ENCODE measurements at places on chromosomes 11 and 22.

DNA sequence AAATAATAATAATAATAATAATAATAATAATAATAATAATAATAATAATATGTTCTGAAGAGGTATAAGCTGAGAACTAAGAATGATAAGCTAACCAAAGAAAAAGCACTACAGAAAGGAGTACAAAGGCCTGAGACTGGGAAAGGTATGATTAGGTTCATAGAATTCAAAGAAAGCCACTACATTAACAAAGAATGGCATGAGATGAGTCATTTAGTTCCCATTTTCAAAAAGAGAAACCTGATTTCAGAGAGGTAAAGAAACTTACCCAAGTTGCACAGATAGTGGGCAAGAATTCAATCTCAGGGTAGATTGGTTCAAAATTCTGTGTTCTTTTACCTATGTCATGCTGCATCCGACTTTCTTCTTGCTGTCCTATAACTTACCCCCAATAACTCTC, 350.9 kb downstream of the TTC28 start:
- no peak for DNase-seq

- DNase-seq: no peak
These were observed 156.1 kb downstream of the ST3GAL4 start for GRCh38 chr11:126511475-126512115.

DNA sequence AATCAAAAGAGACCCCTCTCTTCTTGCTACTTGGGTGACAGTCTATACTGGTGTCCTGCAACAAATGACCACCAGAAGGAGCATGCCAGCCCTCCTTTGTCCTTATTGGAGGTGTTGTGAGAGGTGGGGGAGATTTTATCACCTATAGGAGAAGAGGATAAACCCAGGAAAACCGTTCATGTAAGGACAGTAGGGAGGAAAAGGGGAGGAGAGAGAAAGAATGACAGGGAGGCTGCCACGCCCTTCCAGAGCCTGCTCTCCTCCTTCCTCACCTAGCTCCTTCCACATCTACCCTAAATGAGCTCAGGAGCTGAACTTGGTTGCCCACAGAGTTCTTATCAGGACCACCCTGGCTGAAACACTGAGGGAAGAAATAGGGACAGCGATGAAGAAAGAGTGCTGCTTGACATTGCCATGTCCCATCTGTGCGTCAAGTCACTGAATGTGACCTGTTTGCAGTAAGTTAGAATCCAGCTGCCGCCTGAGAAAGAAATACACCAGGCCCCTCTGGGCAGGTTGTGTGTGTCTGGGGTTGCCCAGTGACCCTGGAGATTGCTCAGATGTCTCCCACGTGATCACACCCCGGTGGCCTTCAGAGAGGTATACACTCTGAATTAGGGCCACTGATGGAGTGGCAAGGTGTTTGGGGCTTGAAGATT, 40.4 kb upstream of the ETS1 start:
- DNase-seq: no peak

GRCh38 chr11:32215157-32215556, 124.3 kb downstream of the RCN1 start:
- DNase-seq: no peak

- DNase-seq: no peak
These were observed 3.2 kb upstream of the PIWIL4 start for GRCh38 chr11:94563848-94564467.

DNA sequence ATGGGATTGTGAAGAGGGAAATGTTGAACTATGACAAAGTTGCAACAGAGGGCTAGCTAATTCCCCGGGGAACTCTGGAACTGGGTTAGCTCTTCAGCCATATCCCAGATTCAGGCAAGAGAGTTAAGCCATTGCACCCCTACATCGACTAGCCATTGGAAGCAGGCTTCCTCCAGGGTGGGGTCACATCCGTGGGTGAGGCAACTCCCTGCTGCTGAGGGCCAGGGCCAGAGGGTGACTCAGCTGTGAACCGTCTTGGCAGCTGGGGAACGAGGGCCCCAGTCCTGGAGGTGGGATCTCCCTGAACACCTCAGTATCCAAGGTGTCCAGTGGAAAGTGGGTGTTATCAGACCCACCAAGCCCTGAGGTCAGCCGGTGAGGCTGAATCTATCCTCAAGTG, 41.1 kb downstream of the RPS6KA4 start:
- DNase-seq: no peak

- no peak for DNase-seq
These were observed 173.4 kb upstream of the TTC12 start for GRCh38 chr11:113141010-113141409.

DNA sequence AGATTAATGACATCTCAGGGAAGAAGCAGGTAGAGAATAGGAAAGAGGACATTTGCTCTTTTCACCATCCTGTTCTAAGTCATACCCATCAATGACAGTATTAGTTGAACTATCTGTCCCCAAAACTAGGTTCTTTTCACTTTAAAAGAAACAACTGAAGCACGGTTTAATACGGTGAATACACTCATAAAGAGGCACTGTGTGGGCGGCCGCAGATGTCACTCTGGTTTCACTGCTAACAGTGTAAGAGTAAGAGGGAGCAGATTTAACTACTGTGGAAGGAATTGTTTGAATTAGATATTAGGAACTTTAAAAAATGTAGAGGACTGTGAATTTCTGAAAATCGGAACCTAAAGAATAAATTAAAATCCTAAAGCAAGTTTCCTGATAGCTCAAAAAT, 49.5 kb downstream of the VSIG10L2 start:
- DNase-seq: no peak
